GM12864 (cell line): ENCODE measurements at places on chromosomes 16 and 17.

- no peak for DNase-seq
Observed at GRCh38 chr17:10041287-10041612, 136.2 kb upstream of the RCVRN start.

- peak; percentile 88 for DNase-seq
Observed at GRCh38 chr17:77462090-77462489, 321.3 kb downstream of the SEC14L1 start.

DNA sequence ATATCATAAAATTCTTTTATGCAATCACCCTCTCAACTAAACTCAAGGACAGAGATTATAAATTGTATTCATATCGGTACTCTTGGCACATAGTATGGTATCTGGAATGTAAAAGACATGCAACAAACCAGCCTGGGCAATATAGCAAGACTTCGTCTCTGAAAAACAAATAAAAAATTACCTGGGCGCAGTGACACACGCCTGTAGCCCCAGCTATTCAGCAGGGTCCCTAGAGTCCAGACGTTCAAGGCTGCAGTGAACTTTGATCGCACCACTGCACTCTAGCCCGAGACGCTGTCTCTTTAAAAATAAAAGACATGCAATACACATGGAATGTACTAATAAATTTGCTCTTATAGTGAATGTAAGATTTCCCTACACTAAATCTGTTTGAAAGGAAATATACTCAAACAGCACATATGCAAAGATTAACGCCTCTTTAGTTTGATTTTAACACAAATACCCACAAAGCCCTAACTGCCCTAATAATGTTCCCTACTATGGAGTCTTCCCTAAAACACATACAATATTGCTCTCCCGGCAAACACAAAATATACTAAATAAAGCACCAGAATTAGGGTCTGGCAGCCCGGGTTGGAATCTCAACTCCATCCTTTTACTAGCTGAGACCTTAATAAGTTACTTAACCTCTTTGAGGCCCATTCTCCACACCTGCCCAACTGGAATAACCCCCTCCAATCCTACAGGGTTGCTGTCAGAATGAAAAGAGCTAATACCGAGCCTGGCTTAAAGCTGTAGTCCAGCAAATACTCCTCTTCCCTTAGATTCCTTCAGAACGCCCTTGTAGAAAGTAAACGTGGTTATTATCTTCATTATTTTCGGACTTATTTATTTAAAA, 1.2 kb downstream of the ABCA5 start:
- no peak for DNase-seq

- DNase-seq: no peak
Observed at GRCh38 chr16:80719573-80719972, 84.8 kb downstream of the CDYL2 start.

DNA sequence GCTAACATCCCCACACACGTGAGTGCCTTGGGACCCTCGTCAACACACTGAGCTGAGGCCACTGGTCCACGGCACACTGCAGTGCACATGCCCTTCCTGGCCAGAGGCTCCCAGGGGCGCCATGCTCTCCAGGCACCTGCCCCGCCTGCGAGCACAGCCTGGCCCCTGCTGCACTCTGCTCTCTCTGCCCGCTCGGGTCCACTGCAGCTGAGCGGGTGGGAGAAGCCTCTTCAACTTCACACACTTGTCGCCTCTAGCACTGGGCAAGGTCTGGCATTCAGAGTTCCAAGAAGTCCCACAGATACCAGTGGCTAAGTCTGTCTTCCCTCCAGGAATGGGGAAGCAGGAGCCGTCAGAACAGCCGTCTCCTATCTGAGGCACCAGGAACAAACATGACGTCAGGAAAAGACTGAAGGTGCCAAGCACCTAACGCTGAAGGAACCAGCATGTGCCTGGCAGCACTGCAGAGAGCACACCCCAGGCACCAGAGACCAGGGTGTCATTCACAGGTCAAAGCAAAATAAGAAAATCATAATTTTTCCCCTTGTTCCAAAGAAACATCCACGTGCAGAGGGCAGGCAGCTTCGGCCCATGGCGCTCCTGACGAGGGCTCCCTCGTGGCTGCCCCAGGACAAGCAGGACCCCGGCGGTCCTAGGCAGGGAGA, 82.9 kb downstream of the ZNF778 start:
- DNase-seq: no peak

DNA sequence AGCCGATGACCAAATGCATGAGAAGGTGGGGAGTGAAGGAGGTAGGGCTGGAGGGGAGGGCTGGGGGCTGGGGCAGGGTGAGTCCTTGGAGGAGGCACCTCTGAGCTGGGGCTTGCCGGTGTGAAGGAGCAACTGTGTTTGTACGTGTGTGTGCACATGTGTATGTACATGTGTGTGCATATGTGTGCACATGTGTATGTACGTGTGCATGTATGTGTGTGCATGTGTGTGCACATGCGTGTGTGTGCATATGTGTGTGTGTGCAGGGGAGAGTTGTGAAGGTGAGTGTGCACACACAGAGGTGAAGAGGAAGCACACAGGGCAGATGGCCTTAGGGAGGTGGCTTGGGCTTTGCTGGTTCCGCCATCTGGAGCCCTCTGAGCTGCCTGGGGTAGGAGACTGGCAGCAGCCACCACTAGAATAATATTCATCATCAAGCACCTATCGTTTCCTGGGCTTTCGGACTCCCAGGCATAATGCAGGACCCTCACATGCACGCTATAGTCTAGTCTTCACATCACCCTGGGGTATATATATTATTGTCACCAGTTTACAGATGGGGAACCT, 120.9 kb upstream of the CDC42EP4 start:
- no peak for DNase-seq

- no peak for DNase-seq
Observed at GRCh38 chr17:7380321-7380720, 568 bp upstream of the TNK1 start.

GRCh38 chr17:4490637-4491061, 8.0 kb upstream of the SPNS2 start:
- no peak for DNase-seq

GRCh38 chr17:39536468-39536867, 71.3 kb downstream of the NEUROD2 start:
- no peak for DNase-seq

DNA sequence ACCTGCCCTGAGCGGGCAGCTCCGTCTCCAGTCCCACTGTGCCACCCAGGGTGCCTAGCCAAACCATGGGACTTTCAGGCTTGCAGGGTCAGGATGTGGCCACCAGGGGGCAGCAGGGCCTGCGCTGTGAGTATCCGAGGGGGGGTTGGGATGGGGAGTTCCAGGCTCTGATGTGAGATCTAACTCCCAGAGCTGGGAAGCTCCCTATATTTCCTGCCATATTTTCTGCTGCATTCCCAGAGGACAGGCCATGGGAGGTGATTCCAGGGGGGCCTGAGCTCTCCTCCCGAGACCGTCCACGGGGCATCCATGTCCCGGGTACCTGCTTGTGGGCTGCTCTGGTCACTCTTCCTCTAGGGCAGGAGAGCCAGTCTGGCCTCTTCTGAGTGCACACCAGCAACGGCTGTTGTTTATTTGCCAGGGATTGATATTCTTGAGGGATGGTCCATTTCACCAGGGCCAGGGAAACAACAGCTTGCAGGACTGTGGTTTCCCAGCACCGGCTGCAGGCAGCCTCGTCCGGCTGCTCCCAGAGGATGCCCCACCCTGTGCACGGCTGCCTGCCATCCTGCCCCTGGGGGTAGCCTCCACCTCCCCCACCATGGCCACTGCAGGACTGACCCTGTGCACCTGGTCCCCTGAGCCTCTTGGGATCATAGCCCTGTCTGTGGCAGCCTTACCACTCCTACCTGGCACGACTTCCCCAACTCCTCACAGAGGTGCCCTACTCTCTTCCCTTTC, 1.2 kb downstream of the GPR142 start:
- DNase-seq: no peak

DNA sequence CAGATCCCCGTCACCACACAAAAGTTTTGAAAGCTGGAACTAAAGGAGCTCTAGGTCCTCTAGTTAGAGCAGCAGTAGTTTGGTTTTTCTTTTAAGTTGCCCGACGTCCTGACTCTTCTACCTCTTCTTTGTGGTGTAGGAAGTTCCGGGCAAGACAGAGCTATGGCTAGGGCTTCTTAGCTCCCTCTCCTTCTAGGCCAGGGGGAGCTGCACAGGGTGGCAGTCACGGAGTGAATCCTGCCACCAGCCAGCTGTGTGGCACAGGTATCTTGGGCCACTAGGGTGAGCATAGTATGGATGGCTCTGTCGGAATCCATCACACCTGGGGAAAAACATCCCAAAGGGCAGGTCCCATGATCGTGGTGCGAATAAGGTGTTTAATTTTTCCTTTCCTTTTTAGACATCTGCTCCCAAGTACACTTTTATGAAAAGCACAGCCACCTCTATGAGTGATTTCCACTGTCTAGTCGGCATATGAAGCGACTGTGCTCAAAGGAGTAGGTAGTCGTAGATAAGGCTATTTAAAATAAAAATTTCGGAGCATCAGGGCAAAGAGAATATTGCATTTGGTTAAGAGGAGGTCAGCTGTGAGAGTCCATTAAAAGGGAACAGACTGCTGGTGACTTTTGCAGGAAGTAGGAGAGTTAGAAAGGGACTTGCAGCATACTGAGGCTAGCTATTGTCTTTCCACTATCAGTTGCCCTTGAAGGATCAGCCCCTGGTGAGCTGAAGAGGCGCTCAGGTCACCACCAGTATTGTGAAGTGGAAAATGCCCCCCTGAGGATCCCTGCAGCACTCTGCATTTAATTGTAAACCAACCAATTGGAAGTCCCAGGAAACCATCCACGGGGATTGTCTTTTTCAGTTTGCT, 2.1 kb downstream of the PRKCA start:
- no peak for DNase-seq

DNA sequence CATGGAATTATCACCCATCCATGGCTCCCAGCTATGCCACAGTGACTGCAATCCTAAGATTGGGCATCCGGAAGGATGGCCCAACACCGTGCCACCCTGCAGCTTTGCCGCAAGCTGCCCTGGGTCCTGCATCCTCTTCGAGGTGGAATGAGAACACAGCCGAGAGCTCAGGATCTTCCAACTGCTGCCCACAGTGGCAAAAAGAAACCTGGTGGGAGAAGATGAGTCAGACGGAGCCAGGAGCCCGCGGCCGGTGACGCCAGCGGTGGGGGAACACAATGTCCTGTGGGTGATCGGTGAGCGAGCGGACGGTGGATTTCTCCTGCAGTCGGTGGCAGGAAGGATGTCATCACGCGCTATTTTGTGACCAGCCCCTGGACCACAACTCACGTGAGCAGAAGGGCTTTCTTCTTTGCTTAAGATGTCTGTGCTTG, 20.1 kb downstream of the CD7 start:
- peak; percentile 65 for DNase-seq

DNA sequence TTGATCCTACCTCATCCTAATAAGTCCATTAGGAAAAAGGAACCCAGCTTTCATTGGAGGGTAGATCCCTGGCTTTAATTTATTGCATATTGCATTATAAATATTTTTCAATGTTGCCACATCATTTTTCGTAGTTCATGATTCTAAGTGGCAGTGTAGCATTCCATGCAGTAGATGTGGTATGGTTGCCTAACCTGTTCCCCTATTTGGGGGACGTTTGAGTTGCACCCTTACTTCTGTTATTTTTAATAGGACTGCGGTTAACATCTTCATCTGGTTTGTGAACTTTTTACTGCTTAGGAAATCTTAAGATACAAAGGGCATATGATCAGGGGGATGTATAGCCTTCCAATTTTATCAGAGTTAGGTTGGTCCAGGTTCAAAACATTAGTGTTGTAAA, 5.4 kb downstream of the SCPEP1 start:
- no peak for DNase-seq
